ENCODE measurements at places on chromosomes 5 and 9.

DNA sequence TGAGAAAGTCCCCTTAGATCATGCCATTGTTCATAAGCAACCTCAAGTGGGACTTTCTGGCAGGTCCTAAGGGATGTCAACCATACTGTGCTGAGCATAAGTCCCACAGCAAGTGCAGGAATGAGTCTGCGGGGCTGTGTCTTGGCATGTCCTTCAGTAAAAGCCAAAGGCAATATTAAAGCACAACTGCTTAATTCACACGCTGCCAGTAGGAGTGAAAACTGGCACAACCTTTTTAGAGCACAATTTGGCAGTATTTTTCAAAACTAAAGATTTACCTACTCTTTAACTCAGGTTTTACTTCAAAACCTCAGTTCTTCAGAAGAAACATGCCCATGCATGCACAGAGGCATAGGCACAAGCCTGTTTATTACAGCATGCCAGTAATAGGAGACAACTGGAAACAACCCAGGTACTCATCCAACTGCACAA is 24.4 kb upstream of the SMAD5 start:
- no peak for DNase-seq

DNA sequence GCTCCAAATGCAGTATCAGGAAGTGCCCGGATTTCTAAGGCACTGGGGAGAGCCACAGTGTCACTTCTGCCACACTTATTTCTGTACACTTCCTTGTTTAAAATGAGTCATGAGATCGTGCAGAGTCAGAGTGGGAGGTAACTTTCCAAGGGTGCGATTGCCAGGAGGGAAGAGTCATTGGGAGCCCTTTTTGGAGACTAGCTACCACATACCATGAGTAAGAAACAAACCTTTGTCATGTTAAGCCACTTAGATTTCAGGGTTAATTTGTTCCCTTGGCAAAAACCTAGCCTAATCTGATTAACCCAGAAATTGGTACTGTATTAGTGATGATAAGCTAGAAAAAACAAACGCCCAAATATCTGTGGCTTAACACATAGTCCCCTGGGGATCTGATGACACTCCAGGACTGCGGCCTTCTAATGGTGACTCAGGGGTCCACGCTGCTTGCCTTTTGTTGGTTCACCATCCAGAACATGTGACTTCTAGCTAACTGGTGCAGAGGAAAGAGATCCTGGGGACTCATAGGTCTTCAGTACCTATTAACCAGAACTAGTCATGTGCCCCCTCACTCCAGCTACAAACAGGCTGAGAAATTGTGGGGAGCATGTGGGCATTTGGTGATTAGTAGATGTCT is 48.6 kb upstream of the TLE1 start:
- DNase-seq: no peak

GRCh38 chr9:131238402-131239021 is 37.8 kb downstream of the FAM78A start:
- no peak for DNase-seq

DNA sequence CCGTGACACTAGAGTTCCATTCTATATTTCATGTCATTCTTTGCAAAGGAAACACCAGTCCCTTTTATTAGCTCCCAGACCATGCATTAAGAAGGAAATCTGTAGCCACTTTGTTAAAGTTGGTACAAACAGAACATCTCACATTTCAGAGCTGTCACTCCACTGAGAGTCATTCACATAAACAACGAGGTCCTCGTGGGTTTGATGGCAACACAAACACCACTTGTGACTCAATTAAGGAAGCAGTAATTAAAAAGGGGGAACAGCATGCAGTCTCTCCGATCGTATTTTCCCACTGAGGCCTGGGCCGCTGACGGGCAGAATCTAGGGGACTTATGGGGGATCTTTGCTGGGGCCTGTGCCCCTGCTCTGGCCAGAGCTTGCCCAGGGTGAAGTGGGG is 94.2 kb upstream of the ZNF618 start:
- no peak for DNase-seq

- DNase-seq: no peak
These were observed 91.9 kb upstream of the TLR4 start for GRCh38 chr9:117612317-117612716.

DNA sequence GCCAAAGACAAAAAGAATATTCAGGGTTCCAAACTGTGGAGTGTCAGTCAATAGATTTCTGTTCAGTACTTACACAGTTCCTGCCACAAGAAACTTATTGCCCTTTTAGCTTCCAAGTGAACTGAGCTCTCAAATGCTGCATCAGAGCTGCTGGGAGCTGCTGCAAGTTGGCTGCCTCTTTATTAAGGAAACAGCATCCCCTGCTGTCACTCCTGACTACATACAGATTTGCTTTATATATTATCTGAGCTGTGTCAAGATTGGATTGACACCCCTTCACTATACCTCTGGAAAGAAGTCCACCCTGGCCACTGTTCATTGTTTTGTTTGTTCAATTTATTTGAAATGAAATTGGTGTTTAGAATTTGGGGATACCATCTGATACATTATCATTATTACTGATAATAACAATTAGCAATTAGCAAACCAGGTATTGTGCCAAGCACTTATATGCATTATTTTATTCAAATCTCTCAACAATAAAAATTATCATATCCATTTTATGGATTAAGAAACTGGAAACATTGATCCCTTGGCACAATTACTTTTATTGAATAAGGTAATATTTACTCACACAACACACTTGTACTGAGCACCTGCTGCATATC is 16.4 kb upstream of the C5orf58 start:
- no peak for DNase-seq
